ENCODE measurements at places on chromosomes 12 and 14.

GRCh38 chr14:75096959-75097358 lies 27.5 kb downstream of the ZC2HC1C start:
- DNase-seq = no peak

- DNase-seq = no peak
These were observed 125.5 kb upstream of the DCN start for GRCh38 chr12:91307957-91308670.

GRCh38 chr12:76329159-76329558 lies 19.1 kb downstream of the BBS10 start:
- DNase-seq = no peak

DNA sequence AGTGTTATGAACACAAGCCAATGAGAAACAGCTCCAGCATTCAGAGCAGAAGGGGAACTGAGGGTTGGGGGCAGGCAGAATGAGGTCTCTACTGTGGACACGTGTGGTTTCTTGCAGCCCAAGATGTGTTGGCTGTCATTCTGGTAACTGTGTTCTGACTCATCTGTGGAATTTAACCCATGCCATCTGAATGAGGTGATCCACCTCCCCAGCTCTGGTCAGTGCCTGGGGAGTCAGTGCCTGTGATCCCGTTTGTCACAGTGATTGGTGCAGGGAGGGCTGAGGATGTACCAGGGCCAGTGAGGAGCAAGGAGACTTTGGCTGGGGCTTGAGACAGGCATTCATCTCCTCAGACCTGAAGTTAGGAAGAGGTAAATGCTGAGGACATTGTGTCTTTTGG lies 216.8 kb downstream of the MSRB3 start:
- no peak for DNase-seq

DNA sequence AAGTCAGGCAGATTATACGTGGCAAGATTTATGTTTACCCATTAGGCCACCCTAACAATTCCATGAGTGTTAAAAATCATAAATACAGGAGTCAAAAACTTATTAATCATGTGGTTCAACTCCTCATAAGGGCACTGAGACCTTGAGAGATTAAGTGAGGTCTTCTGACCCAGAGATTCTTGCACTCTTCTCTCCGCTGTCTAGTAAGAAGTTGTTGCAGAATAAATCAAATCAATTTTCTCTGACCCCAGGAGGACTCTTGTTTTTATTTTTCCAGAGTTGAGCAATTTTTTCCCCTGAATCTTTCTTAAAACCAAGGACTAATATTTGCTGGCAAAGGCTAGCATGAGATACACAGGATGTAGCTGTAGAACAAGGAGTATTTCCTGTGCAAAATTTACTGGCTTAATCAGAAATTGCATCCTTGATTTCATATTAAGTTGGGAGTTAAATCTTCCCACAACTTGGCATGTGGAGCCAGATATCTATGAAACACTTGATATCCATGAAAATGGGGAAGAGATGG lies 90.9 kb upstream of the PTHLH start:
- no peak for DNase-seq

Data from stimulated activated CD8-positive, alpha-beta memory T cell treated with anti-CD3 and anti-CD28 coated beads, Interleukin-12 subunit alpha, Interleukin-12 subunit beta, amount 100 ng/mL, for 4 hours (primary cell).